Fibroblast of mammary gland (primary cell): ENCODE measurements at places on chromosomes 6 and 20.

GRCh38 chr20:38673725-38674091, 50.6 kb upstream of the SLC32A1 start:
- peak; percentile 9 for DNase-seq

DNA sequence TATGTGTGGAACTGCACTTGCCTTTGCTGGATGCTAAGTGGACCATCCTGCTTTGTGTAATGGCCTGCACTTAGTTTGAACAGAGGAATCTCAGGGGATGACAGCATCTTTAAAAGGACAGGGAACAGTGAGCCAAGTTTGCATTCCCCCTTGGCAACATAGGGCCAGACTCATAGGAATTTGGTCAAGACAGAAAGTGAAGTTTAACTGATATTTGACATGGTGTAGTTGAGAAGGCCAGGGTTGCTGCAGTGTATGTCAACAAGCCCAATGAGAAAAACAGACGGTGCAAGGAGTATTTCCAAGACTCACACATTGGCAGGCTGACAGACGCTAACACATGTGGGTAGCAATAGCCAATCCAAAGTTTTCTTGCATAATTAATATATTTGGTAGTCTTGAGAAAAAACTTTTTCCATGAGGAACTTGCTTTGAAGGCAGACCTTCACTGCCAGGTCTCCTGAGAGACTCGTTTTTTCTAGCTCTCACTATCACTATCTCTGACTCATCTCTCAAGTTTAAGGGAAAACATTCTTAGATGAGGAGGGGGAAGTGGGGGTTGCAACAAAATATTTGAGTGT, 213.8 kb downstream of the IBTK start:
- DNase-seq = peak; percentile 69

GRCh38 chr20:953742-954141, 37.6 kb upstream of the ANGPT4 start:
- DNase-seq = peak; percentile 5

DNA sequence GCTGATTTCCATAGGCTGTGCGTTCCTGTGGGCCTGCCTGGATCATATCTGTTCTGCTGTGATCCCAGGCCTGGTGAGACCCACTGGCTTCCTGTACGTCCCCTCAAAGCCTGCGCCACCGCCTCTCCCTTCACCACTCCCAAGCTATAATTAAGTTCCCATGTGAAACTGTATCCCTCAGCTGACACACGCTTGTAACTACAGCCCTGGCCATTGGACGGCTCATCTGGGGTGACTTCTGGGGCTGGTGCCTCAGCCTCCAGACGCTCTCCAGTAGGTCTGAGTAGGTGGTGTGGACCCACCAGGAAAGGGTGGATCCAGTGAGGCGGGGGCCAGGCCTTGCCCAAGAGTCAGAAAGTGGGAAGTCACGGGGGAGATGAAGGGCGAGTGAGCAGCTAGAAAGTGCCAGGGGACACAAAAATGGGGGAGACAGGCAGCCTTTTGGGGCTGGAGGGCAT, 21.0 kb downstream of the PPARD start:
- DNase-seq = peak; percentile 82

- no peak for DNase-seq
These were observed 208.8 kb upstream of the SUPT3H start for GRCh38 chr6:45586216-45587171.

DNA sequence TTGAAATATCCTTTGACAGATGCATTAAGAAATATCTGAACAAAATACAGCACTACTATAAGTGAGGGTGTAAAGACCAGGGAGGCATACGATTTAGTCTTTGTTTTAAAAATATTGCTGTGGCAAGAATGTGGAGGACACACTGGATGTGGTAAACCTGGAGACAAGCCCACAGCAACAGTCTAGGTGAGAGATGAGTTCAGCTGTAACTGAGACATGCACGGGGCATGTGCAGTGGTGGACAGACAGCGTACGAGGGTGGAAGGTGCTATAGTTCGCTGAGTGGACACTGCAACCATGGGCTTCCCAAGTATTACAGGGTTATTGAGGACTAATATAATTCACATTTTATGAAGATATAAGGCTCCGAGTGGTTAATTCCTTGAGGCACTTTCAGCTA, 1.8 kb downstream of the NANP start:
- no peak for DNase-seq

DNA sequence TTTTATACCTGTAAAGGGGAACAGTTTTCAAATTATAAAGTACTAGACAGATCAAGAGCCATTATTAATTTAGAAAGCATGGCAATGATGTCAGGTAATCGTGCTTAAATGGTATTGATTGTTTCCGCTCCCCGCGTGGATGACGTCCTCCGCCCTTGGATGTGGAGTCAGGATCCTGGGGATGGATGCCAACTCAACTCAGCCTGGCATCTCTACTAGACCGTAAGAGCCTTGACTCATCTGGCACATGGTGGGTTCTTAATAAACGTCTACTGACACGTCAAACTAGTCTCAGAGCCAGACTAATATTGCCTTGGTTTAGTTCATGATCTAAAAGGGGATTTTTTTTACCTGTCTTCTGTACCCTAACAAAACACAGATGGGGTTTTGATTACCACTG, 80.2 kb downstream of the LRFN2 start:
- DNase-seq = peak; percentile 19
